CD4-positive, alpha-beta memory T cell (primary cell): ENCODE measurements at places on chromosomes 4 and X. TPM values are rescaled to one million over a fixed set of nuclear protein-coding genes. Genes with fewer than 3 reads are reported as not detected.

The YIPF6 gene
- 18.9 TPM for total RNA-seq

The GATB gene
- 12.5 TPM for total RNA-seq

The CLNK gene
- total RNA-seq = 0.11 TPM

The ARHGAP36 gene
- not detected for total RNA-seq

The POF1B gene
- 0.83 TPM for total RNA-seq

The TBC1D8B gene
- total RNA-seq = 2.9 TPM

The WAS gene
- total RNA-seq = 108 TPM

The TASL gene
- total RNA-seq = 2.8 TPM

The TMSB15B gene
- total RNA-seq = 6.1 TPM

The GRSF1 gene
- total RNA-seq = 47.0 TPM

The ETDA gene
- not detected for total RNA-seq

The XAGE1B gene
- total RNA-seq = not detected

The TSR2 gene
- total RNA-seq = 39.2 TPM

The PABPC4L gene
- not detected for total RNA-seq

The XKRX gene
- total RNA-seq = 0.47 TPM

The MAGEA1 gene
- total RNA-seq = not detected

The CNGA1 gene
- total RNA-seq = not detected

The ADGRA3 gene
- total RNA-seq = 0.30 TPM

The INTU gene
- total RNA-seq = not detected

The SUPT20HL2 gene
- total RNA-seq = not detected

The CXCL11 gene
- total RNA-seq = not detected

The SLC9A7 gene
- 2.8 TPM for total RNA-seq

The STIM2 gene
- total RNA-seq = 91.7 TPM

The FRG2 gene
- total RNA-seq = not detected

The CACNA1F gene
- total RNA-seq = 1.2 TPM

The PLXNB3 gene
- total RNA-seq = not detected

The CUL4B gene
- 61.0 TPM for total RNA-seq

The TEX11 gene
- not detected for total RNA-seq

The UCP1 gene
- not detected for total RNA-seq
